ENCODE measurements at places on chromosomes 2 and 18.

DNA sequence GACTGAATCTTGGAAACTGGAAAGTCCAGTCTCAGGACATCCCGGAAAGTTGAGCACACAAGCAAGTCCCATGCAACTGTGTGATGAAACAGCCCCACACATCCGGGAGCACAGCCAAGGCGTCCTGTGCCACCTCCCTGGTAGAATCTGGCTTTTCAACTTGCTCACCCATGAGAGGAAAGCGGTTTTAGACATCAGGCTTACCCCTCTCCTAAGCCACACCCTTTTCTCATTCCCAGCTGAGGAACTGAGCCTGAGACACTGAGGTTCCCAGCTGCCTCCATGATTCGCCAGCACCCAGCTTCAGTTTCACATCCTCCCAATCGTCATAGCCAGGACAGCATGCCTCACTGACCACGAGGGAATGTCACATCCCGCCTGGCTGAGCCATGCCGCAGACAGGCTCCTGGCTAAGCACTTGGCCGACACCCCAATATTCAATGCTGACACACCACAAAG is 60.3 kb downstream of the STEAP3 start:
- peak; percentile 92 for DNase-seq

DNA sequence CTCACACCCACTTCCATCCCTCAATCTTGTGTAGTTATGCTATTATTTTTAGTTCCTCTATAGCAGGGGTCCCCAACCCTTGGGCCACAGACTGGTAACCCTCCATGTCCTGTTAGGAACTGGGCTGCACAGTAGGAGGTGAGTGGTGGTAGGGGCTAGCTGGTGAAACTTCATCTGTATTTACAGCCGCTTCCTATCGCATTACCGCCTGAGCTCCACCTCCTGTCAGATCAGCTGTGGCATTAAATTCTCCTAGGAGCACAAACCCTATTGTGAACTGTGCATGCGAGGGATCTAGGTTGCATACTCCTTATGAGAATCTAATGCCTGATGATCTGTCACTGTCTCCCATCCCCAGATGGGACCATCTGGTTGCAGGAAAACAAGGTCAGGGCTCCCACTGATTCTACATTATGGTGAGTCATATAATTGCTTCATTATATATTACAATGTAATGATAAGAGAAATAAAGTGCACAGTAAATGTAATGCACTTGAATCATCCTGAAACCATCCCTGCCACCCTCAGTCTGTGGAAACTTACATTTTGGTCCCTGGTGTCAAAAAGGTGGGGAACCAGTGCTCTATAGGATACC is 1.6 kb upstream of the RAB11FIP5 start:
- no peak for DNase-seq

DNA sequence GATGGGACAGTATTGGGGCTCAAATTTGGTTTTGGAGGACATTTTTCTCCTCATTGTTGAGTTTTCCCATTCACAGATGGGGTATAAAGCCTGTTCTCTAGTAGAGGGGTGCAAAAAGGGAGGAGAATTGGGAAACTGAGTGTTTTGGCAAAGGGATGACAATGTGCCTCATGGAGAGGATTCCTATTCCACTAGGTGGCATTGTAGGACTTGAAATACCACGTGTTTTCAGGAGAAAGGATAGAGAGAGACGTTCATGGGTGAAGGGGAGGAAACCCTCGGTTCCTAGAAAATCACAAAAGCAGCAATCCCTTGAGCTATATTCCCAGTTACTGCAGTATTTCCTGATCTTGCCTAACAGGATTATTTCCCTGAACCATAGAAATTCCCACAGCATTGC is 113.7 kb upstream of the SRD5A2 start:
- DNase-seq, result no peak

DNA sequence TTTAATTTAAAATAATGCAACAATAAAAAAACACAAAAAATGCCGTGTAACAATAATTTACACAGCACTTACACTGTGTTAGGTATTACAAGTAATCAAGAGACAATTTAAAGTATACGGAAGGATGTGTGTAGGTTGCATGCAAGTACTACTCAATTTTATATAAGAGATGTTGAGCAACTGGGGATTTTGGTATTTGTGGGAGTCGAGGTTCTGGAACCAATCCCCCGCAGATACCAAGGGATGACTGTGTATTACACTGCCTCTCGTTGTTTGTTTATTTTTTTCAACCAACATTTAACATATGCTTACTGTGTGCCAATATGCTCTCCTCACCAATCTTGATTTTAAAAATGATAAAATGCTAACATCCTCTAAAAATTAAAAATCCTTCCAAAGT is 24.8 kb downstream of the MAP3K2 start:
- DNase-seq, result no peak

DNA sequence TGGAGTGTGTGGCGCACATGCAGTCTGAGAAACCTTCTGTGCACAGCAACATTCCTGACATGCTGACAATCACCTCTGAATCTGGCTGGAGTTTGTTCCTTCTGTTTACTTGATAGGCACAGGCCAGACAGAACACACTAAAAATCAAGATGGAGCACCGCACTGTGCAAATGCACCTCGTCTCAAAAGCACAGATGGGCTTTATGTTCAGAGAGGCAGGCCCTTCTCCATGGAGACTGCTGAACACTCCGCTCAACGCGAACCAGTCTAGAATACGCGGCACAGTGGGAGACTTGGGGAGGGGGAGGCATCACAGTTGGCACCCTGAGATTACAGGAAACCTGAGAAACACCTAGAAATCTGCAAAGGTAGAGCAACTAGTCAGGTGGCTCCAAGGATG is 58.4 kb upstream of the DNMT3A start:
- no peak for DNase-seq

DNA sequence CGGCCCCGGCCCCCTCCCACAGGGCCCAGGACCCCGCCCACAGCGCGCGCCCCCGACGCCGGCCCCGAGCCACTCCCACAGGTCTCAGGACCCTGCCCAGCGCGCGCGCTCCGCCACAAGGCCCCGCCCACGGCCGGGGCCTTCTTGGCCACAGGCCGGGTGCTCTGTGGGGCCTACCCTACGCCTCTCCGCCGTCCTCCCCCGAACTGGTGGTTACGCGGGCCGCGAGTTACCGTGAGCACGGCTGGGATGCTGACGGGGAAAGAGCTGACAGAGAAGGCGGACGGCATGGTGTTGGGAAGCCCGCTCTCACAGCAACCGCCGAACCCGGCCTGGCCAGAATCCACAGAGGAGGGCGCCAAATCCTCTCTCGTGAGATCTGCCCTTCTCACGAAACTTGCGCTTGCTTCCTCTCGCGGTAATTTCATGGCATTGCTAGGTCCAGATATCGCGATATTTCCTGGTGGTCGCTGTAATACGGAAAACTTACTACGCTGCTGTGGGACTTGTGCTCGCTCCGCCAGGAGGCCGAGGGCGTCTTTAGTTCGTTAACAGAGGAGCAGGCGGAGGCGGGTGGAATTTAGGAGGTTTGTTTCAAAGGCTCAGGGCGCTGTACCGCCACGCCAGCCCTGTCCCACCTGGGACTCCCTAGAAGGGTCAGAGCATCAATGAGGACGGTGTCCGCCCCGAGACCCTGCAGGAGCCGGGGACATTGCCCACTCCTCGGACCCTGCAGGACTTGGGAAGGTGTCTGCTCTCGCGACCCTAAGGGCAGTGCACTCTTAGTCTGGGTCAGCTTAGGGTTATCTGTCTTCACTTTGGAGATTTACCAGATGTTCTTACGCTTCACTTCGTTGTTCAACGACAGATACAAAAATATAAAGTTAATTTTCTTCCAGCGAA is at the start of gene TMEM18:
TSS of gene TMEM18 (minus strand) at position 351 of the 903 bp plus-strand sequence. CDS start at position 290, 61 bp downstream.
- peak; percentile 97 for DNase-seq

GRCh38 chr2:68878753-68879152 is 7.6 kb upstream of the BMP10 start:
- DNase-seq, result no peak

DNA sequence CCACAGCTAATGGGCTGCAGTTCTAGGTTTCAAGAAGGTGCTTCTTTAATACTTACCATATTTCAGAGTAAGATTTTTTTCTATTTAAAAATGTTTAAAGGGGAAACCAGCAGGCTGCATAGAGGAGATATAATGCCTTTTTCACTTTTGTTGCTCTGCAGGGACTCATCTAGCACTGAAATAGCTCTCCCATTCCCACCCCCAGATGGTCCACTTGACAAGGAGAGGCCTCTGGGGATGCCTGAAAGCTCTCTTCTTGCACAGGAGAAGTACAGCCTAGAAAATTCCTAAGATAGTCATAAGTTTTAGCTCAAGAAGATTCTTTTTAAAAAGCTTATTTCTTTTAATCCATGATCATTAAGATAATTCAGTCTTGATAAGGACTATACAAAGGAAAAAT is 126.4 kb downstream of the CDH2 start:
- no peak for DNase-seq

DNA sequence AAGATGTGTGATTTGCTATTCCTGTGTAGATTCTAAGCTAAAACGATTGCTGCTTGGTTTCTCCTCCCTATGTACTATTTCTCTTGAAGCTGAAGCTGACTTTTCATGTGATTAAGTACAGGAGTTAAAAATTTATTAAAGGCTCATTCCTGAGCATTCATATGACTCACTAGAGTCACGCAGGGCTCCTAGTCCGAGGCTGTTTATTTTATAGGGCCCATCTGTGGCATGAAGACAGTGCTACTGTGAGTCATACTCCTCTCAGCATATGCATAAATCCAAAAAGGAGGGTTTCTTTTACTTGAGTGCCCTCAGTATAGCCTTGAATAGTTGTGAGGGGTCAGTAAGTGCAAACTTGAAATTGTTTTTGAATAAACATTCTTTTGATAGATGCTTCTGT is 378.8 kb downstream of the PTPRM start:
- no peak for DNase-seq

DNA sequence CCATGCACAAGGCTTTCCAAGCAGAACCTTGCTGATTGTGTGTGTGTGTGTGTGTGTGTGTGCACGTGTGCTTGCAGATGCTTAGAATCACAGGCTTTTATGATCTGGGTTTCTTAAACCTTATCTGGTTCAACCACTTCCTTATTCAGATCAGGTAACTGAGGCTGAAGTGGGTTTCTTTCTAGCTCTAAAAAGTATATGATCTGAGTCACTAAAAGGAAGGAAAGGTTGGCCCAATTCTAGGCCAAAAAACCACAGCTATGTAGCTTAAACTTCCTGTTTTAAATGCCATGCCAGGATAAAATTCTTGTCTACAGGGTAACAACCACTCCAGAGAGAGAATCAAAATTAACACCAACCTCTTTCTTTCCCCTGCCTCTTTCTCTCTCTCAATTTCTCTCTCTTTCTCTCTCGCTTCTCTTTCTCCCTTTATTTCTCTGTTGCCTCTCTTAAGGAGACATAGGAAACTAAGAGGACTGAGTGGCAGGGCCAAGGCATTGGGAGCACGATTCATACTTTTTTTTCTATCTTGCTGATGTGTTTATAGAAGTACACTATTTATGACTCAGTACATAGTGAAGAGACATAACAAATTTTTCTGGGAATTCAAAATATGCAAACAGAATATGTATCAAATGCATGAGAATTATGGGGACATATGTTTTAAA is 140.3 kb downstream of the TRIB2 start:
- peak; percentile 30 for DNase-seq

DNA sequence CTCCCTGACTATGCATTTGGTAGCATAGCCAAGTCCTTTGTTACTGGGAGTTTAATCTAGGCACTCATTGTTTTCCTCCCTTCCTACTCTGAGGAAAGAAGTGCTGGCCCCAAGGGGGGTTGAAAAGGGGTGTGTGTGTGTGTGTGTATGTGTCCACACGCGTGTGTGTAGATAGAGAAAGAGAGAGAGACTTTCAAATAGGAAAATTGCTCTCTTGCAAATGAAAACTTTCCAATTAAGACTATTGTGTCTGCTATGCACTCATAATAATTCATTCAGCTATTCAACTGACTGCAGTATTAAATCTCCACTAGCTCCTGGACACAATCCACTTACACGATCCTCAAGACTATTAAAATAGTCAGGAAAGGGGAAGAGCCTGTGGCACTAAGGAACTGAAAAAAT is 92.9 kb upstream of the CSRNP3 start:
- no peak for DNase-seq

GRCh38 chr2:186751790-186752189 is 57.9 kb downstream of the FAM171B start:
- DNase-seq, result no peak

DNA sequence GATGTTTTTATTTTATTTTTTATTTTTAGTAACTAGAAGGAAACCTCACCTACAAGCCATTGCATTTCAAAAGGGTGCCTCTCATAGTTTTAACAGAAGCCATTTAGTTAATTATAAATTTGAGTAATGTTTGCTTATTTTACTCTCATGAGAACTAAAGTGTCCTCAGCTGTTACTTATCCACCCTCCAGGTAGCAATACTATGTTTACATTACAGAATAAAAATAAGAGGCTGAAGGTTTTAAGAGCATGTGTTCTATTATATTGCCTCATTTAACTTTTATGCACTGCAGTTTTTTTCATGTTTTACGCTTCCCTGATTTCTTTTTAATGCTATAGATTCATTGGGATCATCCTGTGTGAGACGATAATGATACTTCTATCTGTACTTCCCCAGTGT is 235.5 kb downstream of the THSD7B start:
- DNase-seq, result no peak

DNA sequence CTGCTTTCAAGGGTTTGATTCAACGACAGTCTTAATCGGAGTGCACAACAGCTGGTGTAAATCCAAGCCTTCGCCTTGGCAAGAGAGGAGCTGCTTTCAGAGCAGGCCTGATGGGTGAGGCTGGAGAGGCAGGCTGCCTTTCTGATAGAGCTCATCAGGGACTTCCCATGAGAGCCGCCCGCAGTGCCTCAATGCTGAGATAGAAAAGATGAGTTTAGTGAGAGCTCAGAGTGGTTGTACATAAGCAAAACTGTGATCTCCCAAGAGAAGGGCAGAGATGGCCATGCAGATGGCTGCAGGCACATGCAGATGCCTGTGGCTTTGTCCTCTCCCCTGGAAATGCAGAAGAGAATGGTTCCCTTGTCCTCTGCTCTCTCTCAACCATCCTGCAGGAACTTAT is 122.1 kb downstream of the ARL4C start:
- no peak for DNase-seq

DNA sequence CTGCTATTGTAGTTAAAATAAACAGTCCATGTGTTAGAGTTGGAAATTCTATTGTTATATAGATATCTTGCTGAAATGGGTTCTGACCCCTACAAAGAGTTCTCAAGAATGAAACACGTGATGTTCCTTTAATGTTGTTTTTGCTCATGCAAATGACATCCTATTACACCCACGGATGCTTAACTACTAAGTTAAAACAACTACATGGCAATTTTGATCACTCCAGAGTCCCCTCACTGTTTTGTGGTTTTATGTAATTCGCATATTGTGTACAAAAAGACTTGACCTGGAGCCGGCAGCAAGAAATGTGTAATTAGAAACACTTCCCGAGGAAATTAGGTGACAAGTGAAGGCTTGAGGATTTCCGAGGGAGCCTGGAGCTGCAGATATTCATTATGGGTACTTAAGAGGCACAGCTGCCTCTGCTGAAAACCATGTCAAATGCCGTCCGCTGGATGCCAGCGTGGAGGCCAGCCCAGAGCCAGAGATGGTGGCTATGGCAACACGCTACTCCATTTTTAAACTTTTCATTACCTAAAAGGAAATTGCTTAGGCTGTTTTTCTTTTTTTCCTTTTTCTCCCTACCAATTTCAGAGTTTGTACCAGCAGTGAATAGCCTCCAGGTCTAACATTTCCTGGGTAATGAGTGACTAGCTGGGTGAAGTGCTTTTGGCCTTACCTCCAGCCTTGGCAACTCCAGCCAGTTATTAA is 21.0 kb upstream of the CABLES1 start:
- no peak for DNase-seq

Measured in CD14-positive monocyte (primary cell).